Stimulated activated CD8-positive, alpha-beta memory T cell treated with anti-CD3 and anti-CD28 coated beads, Interleukin-12 subunit alpha, Interleukin-12 subunit beta, amount 100 ng/mL, for 4 hours (primary cell): ENCODE measurements at places on chromosomes 7 and 10.

GRCh38 chr7:2100278-2101208 is 132.2 kb downstream of the MAD1L1 start:
- DNase-seq, result no peak

DNA sequence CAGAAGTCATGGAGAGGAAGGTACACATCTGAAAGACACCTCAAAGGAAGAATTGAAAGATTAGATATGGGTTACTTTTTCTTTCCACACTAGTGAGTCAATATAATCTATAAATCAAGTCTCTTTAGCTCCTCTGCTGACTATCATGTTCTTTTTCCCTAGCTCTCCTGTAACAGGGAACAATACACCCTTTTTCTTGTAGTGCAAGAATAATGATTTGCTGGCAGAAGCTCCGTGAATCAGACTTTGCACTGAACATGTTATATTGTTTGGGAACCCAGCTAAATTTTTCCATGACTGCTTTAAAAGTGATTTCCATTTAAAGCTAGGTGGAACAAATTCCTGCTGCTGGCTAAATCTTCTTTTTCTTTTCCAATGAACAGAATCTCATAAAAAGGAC is 756.6 kb upstream of the C7orf33 start:
- no peak for DNase-seq

DNA sequence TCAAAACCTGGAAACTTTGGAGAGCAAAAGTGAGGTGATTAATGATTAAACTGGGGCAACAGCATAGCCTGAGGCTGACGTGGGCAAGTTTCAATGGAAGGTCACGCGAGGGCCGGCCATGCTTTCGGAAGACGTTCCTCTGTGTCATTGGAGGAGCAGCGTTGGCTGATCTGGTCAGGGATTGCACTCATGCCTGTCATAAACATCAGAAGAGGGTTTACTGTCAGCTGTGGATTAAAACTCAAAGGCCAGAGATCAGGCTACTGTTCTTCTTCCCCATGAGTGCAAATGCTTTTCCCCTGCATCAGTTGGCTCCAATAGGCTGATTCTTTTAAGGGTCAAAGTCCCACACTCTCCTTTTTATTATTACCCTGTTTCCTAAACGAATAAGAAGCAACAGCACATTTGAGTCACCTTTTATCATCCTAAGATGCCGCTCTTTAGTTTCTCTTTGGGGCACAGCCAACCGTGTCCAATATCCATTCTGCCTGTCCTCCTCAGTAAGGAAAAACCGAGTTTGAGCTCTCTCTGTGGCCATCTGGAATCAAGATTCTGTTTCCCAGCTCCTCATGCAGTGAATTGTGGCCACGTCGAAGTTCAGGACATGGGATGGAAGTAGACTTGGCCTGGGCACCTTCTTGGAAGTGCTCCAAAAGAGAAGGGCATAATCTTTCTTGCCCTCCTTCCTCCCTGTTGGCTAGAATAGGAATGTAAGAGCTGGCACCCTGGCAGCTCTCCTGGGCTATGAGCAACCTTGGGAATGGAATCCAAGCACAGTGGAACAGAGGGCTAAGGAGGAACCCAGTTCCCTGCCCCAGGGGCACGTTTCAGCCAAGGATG is 62.5 kb upstream of the INSIG1 start:
- DNase-seq, result no peak

DNA sequence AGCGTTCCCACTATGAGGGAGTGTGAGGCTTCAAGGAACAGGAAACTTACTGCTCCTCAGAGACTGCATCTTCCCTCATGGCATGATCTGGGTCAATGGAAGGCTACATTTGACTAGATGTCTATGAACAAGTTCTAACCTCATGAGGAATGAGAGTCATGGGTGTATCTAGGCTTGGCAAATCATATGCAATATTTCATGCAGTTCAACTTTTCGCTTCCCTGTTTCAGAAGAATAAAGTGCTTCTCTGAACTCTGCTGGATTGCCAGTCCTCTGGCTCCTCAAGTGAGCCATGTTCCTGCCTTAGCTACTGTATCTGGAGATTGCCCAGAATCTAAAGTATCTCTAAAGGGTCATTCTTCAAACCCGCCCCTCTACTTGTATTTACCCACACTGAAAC is 54.3 kb upstream of the SEMA3A start:
- DNase-seq, result no peak

GRCh38 chr7:98913026-98913425 is 34.7 kb downstream of the TRRAP start:
- no peak for DNase-seq

DNA sequence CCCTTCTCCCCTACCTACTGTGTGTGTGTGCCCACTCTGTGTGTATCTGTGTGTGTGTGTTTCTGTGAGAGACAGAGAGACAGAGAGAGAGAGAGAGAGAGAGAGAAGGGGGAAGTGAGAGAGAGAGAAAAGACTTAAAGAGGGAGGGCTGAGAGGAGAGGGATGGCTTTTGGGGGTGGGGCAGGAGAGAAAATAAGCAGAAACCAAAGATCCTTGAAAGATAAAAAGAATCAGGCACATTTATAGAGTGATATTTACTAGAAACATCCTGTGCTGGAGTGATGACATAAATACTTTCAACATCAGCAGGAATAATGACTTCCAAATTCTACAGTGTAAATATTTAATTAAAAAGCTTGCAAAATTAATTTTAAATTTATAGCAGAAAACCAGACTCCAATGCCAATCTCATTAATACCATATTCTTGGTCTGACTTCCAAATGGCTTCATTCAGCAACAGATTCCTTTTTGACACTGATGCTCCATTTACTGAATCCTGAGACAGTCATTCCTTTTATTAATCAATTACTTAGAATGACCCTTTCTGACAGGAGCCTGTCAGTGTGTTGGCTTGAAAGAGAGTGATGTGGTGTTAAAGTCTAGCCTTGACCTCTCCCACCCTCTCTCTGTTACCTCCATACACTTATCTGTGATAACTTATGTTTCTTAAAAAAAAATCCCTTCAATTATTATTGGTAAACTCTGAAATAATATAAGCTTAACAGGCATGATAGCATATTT is 41.7 kb upstream of the WNT2 start:
- DNase-seq, result no peak

DNA sequence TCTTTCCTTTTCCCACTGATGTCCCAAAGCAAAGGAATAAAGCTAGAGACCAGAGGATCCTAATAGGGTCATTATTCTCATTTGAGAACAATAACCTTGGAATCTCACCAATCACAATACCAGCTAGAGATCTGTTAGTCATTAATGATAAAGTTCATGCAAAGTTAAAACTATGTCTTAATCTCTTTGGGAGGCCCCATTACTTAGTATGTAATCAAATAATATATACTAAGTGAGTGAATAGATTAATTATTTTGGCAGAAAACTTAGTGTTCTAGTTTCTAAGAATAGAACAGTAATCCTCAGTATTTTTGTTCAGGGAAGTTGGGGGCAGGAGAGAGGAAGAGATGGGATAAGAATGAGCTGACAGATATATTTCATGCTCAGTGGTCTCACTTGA is 227.2 kb downstream of the MTERF1 start:
- no peak for DNase-seq

GRCh38 chr7:139660317-139661042 is 117.3 kb downstream of the HIPK2 start:
- DNase-seq, result no peak

DNA sequence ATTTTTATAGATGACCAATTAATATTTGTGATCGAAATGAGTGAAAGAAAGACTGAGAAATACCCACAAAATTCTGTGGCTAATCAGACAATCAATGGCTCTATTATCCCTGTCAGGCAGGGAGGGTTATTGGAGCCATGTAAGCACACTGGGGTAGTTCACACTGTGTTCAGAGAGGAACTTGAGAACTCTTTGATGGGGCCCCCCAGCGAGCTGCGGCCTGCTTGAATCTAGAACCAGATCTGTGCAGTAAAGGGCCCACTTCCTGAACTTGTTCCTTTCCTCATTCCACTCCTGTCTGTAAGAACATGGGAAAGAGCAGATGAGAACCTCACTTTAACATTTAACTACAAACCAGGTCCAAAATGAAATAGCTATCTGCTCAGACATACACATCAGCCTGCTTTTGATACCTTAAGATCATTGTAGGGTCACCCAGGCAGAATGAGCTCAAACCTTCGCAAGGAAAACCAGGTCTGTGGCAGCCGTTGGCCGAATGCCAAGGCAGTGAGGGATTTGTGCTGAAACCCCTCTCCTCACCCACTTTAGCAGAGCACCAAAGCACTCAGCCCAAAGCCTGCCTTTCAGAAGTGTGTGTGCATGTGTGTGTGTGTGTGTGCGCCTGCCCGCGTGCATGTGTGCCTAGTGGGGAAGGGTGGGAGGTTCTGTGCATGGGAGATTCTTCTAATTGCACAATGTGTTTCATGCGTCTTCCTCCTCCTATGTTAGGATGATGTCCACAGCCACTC is 365.6 kb upstream of the MGMT start:
- no peak for DNase-seq

DNA sequence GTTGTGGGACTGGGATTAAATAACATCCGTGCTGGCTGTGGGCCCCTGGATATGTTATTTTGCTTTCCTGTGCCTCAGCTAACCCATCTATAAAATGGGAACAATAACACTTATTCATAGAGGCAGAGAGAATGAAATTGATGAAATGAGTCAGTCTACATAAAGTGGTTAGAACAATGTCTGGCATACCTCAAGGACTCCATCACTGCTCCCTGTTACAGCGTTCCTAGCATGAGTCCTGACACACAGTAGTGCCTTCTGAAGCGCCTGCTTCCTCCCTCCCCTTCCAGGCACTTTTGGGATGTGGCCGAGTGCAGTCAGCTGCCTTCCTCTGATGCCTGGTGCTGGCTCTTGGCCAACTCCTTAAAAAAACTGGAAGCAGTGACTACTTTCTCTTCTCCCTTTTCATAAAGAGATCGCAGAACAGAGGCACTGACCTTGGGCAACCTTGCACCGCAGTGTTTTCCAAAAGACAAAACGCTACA is 108.4 kb upstream of the ZMIZ1 start:
- DNase-seq, result no peak

GRCh38 chr10:45399113-45399512 is 25.1 kb downstream of the ALOX5 start:
- no peak for DNase-seq

DNA sequence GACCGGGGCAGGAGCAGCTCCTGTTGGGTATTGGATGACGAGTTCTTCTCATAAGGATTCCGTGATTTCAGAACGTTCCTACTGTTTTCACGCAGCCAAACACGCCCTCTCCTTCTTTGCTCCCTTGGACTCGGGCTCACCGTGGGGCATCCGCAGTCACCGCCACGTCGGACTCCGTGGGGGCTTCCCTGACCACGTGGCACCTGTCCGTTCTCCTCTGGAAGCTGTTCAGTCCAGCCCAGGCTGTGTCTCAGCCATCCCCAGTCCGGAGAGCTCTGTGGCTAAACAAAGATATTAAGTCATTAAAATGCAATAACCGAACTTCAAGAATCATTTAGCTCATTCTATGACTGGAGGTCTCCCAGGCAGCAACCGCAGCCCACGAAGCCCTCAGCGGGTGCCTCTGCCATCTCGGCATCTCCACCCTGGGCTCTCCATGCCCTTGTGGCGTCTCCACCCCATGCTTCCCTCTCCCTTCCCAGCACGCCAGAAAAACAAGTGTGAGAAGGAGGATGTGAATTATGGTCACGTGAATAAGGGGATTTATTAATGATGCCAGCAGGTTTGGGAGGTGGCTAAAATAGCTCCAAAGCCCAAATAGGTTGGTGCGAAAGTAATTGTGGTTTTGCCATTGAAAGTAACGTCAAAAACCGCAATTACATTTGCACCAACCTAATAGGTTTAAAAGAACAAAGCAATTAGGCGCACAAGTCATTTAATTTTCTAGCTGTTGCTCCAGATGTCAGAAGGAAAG is 224.6 kb upstream of the PPP2R2D start:
- DNase-seq, result no peak

DNA sequence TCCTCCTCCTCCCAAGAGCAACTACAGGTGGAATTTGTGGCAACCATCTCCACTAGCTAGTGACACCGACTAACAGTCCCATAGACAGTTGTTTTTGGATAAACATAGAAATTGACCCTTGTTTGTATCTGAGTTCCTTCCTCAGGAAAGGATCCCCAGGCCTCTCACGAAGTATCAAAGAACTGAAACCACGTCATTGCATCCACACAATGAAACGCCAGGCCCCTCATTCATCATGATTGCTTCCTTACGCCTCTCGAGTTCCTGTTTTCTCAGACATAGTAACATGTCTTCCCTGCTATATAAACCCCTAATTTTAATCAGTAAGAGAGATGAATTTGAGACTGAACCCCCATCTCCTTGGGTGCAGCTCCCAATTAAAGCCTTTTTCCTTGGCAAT is 18.1 kb downstream of the SLC35G1 start:
- DNase-seq, result no peak

DNA sequence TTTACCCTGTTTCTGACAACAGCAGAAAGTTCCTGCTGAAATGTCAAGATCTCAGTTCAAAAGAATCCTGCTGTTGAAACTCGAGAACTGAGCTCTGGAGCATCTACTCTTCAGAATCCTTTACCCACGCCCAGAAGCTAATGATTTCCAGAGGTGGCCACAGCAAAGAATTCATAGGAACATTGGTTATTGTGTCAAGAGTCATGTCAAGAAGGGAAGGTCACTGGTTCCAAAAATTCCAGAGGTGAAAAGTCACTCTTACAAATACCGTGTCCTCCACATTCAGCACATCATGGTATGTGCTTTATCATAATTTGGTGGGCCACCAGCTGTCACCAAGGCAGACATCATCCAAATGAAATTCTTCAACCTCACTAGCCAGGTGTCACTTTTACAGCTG is 394.4 kb upstream of the NPVF start:
- DNase-seq, result no peak

GRCh38 chr10:22325272-22326144 is 4.6 kb downstream of the BMI1 start:
- peak; percentile 55 for DNase-seq

GRCh38 chr7:74501298-74501697 is 47.6 kb downstream of the GTF2IRD1 start:
- no peak for DNase-seq

DNA sequence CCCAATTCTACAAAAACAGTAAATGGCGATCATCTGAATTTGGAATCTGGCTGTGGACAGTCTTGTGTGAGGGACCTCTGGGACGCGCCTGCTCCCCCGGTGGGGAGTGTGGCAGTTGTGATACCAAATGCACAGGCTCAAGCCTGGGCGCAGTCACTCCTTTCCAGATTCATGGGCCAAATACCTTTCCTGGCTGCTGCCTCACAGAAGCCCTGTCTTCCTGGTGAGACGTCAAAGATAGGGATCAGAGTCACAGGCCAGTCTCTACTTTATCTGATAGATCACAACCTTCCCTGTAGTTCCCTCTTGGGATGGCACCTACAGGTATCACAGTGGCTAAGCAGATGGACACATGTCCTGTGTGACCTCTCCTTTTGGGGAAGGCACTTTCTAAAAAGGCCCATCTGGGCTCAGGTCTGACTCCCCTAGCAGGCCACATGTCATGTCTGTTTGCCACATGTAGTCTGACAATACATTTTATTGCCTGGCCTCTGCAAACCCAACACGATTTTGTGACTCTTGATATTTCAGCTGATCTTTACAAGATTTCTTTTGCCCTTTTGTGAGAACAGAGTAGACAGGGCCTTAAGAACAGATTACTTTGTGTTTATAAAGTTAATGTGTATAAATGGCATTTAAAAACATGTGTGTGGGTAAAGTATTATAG is 150.1 kb downstream of the SNX10 start:
- DNase-seq, result no peak
